ENCODE measurements at places on chromosomes 6 and 20.
A peak's percentile ranks its signal among the peaks of the same experiment; 100 is the strongest.

GRCh38 chr6:164412566-164412965, 896.8 kb downstream of the C6orf118 start:
- no peak for DNase-seq

- DNase-seq: no peak
Observed at GRCh38 chr6:48611332-48611731, 500.3 kb upstream of the PTCHD4 start.

GRCh38 chr6:42368181-42368580, 83.5 kb downstream of the TRERF1 start:
- peak; percentile 73 for DNase-seq

- no peak for DNase-seq
Observed at GRCh38 chr6:55822815-55823214, 52.6 kb downstream of the BMP5 start.

Measured in suppressor macrophage treated with lipopolysaccharide for 1 hour (primary cell).